Stimulated activated CD4-positive, alpha-beta T cell treated with anti-CD3 and anti-CD28 coated beads, Interleukin-15, amount 100 ng/mL, for 48 hours (primary cell): ENCODE measurements at places on chromosomes 4 and X.

- no peak for DNase-seq
These were observed 123.0 kb upstream of the GALNT7 start for GRCh38 chr4:173045571-173045970.

DNA sequence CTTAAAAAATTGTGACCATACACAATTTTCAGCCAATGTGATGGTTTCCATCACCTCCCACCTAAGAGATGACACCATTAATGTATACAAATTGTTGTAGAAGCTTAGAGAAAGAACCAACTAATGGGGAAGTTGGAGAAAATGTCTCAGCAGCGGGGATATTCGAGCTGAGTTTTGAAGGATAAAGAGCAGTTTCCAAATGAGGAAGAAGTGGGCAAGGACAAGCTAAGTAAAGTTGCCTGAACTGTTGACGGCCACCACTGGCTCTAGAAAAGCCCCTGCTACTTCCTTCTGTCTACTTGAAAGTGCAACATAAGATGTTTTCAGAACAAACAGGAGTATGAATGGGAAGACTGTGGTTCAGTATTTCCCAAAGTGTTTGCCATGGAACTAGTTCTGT, 92.0 kb downstream of the CHRNA9 start:
- no peak for DNase-seq

GRCh38 chr4:187479511-187479910, 516.1 kb upstream of the ZFP42 start:
- DNase-seq, result no peak

- DNase-seq, result no peak
These were observed 7.0 kb upstream of the TRIML1 start for GRCh38 chr4:188132232-188132631.

GRCh38 chrX:6223516-6223915, 5.2 kb downstream of the NLGN4X start:
- no peak for DNase-seq
